ENCODE measurements at places on chromosomes 16 and 17. TPM values are rescaled to one million over a fixed set of nuclear protein-coding genes. Genes with fewer than 3 reads are reported as not detected.

DNA sequence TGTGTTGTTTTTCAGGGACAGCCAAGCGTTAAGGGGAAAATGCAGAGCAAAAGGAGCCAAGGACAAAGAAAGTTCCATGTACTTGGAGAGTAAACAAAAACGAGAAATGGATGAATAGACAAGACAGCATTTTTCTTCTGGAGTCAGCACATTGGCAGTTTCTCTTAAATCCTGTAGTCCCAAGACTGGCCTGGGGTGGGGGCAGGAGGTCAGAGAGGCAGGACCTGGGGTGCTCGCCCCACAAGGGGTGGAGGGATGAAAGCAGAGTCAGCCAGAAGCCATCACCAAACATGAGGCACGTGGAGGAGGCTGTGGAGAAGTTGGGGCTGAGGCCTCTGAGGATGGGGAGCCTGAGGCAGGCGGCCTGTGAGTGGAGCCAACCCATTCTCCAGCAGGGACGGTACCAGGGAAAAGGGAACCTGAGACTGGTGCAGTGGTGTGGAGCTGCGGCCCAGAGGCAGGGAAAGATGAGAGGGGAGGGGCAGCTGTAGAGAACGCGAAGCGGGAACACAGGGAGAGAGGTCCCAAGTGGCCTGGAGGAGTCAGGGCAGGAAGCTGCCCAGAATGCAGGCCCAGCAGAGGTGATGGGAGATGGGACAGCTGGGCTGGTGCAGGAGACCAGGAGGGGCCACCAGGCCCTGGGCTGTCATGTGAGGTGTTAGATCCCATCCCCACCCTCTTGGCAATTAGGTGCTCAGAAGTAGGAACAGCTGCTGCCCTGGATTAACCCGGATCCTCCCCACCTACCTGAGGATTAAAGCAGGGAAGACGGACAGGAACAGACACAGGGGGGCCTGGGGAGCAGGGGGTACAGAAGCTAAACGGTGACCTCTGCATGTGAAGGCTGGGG lies 3.3 kb downstream of the TLCD3B start:
- DNase-seq, result peak; percentile 45

DNA sequence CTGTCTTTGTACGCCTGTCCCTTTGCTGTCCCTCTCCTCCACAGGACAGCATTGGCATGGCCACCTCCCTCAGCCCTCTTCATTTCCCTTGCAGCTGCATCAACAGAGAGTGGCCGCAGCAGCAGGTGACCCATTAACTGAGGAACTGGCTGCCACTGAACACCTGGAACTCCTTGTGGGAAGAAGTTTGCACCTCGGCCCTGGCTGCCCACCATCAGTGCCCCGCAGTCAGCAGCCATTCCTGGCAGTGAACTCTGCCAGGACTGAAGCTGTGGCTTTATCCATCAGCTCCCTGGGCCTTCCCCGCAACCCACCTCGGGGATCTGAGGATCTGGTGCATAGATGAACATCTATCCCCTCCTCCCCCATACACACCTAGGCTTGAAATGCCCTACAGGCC lies 13.1 kb upstream of the RNF135 start:
- no peak for DNase-seq

CD300C gene
- total RNA-seq, result 18.5 TPM

DNA sequence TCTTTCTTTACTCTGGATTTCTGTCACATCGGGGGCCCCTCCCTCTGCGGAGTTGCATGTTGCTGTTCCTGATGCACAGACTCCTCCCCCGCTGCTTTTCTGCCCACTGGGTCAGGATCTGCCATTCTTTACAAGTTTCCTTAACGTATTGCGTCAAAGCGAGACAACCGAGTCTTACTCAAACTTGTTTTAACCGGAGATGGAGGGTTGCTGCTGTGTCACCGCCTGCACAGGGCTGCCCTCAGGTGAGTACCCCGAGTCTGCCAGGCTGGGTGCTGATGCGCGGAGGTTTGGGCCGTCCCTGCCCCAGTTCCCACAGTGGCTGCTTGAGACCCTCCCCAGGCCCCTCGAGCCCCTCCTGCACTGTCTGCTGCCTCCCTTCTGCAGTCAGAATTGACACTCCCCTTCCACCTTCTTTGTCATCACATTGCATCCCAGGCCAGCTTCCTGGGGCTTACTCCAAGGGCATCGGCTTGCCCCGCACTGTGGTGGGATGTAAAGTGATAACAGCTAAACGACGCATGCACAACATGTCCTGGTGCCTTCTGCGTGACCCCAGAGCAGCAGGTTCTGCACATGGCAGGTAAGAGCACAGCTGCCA lies 19.3 kb downstream of the CARHSP1 start:
- DNase-seq, result no peak

DNA sequence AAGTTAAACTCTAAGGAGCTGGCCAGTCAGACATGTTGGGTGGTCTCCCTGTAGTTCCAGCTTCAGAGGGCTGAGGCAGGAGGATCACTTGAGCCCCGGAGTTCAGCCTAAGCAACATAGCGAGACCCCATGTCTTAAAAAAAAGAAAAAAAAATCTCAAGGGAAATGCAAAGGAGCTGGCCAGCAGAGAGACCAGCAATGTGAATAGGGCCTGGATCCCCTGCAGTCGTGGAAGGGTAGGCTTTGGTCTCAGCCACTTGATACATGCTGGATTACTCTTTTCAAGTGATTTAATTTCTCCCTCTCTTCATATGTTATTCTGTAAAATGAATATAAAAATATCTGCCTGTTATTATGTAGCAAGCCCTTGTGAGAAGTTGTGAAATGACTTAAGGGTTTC lies 207.7 kb downstream of the SPECC1 start:
- no peak for DNase-seq

DNA sequence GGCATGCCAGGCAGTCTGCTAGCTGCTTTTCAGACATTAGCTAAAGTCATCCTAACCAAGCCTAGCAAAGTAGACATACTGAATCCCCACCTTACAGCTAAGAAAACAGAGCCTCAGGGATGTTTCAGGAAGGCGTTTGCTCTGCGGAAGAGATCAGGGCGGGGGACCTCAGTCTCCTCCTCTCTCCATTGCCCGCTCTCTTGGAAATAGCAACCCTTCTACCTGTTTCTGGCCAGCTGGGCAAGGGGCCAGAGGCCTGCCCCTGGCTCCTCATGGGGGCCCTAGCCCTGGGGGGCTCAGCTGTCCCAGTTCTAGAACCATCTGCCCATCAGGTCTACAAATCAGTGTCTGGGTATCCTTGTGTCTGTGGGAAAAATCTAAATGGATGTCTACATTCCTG lies 14.5 kb downstream of the PITPNM3 start:
- no peak for DNase-seq

HCRT gene
- not detected for total RNA-seq

DNA sequence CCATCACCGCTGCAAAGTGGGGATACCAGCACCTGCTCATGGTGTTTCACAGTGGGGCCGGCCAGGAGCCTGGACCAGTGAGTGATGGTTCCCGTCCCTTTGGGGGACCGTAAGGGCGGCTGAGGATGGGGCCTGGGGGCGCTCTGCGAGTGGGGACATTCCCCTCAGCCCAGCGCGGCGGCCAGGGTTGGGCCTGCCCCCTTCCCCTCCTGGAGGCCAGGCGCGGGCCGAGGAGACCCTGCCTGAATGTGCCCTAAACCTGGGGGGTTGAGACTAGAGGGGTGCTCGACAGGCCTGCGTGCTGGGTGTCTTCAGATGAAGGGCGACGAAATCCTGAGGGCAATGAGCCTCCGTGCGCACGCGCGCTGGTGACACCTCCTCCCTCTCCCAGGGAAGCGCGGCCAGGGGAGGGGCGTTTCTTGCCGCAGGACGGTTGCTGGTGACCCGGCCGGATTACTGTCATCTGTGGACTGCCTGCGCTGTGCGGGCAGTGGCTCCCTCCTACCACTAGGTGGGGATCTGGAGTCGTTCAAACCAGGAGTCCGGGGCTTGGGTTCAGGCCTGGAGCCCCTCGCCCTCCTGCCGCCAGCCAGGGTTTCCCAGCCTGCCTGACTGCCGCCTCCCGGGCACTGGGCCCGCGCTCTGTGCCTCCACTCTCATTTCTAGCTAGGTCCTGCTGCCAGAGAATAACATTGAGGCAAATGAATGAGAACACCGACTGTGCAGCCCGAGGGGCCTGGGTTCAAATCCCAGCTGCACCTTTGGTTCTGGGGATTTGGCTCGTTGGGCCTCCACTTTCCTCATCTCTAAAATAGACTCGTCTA lies 17.1 kb downstream of the TBX2 start:
- peak; percentile 97 for DNase-seq

DNA sequence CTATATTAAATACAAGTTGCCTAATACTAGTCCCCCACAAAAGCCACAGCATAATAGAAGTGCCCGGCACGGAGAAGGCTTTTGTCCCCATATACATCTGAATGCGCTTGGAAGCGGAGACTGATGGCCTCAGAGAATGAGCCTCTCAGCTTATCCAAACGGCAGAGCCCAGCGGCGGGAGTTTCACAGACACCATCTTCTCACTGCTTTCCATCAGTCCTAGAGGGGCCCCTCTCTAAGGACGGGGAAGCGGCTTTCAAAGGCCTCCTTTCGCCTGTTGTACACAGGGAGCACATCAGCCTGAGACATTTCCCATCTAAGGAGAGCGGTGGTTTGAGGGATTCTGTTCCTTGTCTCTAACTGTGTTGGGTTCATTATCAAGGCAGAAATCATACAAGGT lies 16.9 kb downstream of the NXN start:
- no peak for DNase-seq

TNP2 gene
- not detected for total RNA-seq

SLFN12 gene
- 27.4 TPM for total RNA-seq

- DNase-seq, result no peak
These were observed 6.3 kb downstream of the CASKIN1 start for GRCh38 chr16:2190002-2190658.

- DNase-seq, result no peak
These were observed 100.6 kb upstream of the ZNF750 start for GRCh38 chr17:82940226-82941020.

CNTD1 gene
- total RNA-seq, result 0.92 TPM

DNA sequence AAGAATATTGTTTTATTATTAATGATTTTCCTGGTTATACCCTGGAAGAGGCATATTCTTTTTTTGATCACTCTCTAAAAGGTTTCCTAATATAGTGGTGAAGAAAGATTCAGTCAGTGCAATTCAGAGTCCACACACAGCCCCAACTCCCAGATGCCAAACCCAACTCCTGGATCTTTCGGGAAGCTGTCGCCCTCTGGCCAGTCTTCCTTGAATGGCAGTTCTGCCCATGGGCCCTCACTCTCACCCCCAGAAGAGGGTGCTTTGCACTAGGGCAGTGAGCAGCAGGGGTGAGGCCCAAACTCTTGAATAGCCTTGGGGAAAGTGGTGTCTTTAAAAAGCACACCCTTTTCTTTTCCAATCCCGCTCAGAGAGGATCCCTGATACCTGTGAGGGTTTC lies 11.0 kb downstream of the KRT32 start:
- no peak for DNase-seq

GRCh38 chr17:15382914-15383313 lies 41.5 kb upstream of the TEKT3 start:
- DNase-seq, result no peak

GRCh38 chr17:45248132-45248957 lies 13.5 kb downstream of the SPATA32 start:
- DNase-seq, result no peak

DNA sequence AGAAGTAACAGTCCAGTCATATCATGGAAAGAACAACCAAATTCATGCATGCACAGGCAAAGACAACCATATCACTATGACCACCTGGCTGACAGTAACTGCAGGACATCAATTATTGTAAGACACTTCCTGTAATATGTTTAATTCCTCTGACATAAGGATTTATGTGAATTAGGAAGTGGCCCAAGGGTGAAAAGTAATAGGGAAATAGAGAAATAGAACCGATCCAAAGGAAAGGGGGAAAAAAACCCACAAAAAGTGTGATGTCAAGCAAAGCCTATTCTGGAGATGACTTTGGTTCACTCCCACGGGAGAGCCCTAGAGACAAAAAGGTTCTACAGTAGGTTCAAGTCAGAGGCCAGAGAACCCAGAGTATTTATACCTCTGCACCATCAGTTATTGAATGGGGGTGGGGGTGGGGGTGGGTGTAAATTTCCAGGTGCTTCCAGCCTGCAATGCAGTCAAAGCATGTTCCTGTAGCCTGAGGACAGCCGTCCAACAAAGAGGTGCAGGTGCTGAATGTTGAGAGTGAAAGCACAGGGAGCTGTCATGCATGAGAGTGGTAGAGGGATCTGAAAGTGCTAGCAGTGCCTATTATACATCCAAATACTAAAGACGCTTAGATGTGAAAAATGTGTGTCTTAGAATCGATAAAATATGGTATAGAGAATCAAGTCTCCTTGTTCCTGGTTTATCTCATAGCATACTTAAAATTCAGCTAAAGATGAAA lies 95.6 kb upstream of the HLF start:
- DNase-seq, result no peak

SLC39A11 gene
- total RNA-seq, result 49.3 TPM

DNA sequence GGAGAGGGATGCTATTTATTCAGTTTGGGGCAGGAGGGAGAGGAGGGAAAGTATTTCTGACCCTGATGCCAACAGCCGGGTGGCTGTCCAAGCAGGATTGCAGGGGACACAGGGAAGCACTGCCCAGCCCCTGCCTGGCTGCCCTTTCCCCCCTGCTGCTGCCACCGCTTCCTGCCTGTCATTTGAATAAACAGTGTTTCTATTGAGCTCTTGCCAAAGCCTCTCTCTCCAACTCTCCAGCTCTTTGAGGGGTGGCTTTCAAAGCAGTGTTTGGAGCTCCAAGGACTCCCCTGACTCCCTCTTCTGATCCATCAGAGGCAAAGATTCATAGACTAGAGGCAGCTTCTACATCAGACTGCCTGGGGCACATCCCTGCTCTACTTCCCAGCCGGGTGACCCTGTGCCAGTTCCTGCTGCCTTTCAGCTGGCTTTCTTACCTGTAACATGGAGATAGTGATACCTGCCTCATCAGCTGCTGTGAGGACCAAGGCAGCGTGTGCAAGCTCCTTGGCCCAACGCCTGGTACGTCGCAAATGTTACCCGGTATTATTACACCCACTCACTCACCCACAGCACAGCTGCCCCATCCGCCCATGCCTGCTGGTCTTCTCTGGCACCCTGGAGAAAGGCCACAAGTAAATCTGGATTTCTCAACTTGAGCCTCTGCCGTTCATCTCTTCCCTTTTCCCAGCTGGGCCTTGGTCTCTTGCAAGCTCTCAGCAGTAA lies 9.5 kb downstream of the PROCA1 start:
- DNase-seq, result peak; percentile 38

GRCh38 chr17:75321506-75321905 lies 32.3 kb upstream of the SLC25A19 start:
- DNase-seq, result no peak

C16orf92 gene
- total RNA-seq, result not detected

DNA sequence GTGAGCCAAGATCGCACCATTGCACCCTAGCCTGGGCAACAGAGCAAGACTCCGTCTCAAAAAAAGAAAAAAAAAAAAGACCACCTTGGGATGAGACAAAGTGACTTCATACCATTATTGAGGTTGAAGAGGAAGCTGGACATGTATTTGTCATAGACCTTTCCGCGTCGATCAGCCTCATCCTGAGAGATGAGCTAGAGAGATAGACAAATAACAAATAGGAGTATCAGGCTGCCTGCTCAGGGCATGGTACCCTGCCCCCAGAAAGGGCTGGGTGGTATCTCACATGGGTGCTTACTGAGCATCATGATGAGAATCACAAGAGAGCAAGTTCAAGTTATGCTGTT lies 22.1 kb downstream of the CNTNAP1 start:
- DNase-seq, result no peak

All from lung (tissue), 17 donors.